ENCODE measurements at places on chromosomes 7 and 10.

DNA sequence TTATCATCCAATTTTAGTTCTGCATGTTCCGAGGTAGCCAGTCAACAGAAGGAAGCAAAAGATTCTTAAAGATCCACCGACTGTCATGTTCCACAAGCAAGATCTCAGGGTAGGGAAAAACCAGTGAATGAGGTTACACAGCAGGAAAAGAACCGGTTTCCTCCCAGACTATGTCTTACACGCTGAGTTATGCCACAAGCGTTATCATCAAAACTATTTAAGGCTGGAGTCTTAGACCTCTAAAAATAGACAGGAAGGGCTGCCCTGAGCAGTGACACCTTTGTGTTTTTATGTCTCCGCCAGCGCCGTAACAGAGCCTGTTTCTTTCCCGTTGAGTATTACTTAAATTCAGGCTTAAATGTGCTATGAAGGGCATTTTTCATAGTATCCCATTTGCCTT, 48.3 kb downstream of the PROSER2 start:
- DNase-seq = no peak

GRCh38 chr10:124744102-124745050, at the start of gene FAM53B:
TSS of gene FAM53B (minus strand) at chr10:124744378. CDS start at chr10:124706713, 37,665 bp downstream.
- peak; percentile 89 for DNase-seq

- DNase-seq = no peak
Measured at GRCh38 chr7:155571581-155572345, 25.4 kb upstream of the CNPY1 start.

DNA sequence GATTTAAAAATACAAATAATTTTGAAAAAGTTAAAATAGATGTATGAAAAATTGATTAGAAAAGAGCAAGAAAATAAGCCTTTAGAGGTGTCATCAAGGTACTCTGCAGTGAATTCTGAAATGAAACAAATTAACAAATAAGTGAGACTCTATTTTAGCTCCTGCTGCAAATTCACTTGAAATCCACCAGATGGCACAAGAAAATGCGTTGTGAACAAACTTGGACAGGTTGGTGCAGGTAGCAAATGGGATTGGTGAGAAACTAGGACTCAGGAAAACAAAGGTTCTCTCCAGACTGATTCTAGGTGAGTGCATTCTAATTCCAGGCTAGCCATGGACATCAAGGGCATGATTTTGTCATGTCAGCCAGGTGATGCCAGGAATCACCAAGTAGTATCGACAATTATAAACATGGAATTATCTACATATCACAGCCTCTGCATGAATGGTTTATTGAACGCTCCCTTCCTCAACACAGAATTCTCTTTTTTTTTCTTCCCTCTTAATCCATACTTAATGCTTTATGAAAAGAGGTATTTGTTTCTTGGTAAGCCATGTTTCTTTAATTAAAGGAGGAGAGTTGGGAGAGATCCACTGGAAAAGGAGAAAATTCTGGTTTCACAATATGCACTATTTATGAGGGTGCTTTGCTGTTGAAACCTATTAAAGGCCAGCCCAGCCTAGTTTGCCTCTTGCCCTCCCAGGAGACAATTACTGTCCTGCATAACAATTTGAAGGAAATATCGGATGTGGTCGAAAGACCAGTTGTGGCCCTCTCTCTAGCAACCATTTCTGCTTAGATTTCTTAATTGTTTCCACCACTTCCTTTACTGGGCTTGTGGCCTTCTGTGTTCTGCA, 118.1 kb downstream of the ZNF365 start:
- peak; percentile 10 for DNase-seq

GRCh38 chr10:49241385-49241784, 53.2 kb upstream of the TMEM273 start:
- no peak for DNase-seq

DNA sequence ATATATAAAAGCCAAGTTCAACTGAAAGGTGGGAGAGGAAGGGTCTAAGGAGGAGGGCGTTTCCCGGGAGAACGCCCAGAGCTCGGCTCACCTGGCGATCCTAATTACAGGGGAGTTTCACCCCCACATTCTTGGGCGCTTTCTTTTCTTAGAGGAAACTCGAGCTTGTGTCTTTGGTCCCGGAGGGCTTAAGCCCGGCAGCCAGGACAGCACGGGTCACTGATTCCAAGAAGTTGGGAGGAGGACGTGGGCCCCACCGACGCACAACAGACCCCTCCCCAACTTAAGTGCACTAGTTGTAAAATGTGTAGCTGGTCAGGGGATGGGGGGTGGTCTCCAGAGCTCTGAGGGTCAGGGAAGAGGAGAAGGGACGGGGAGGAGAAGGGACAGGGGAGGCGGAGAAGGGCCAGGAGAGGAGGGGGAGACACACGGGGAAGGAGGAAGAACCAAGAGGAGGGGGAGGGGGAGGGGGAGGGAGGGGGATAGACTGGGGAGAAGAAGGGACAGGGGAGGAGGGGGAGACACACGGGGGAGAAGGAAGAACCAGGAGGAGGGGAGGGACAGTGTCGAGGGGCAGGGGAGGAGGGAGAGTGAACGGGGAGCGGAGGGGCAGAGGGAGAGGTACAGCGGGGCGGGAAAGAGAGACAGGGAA, 874 bp downstream of the BAIAP2L1 start:
- no peak for DNase-seq
